Mesothelial cell of epicardium (in vitro differentiated cells): ENCODE measurements at places on chromosomes 1 and 21. TPM values are rescaled to one million over a fixed set of nuclear protein-coding genes. Genes with fewer than 3 reads are reported as not detected.
A peak's percentile ranks its signal among the peaks of the same experiment; 100 is the strongest.

DNA sequence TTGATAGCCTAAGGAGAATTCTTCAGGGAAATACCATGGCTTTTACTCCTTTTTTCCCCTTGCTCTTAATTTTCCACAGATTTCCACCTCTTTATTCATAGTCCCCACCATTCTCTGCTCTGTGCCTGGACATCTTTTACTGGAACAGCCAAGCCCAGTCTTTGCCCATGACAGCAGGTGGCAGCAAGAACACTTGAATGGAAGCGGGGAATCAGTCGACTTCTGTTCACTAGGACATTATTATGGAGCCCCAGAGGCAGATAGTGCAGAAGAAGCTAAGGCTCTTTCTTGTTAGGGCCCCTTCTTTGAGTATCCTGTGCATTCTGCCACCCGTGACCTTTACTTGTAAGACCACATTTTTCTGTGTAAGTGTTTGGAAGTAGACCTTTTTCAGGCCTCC, 6.3 kb downstream of the OR14I1 start:
- no peak for DNase-seq
- H3K4me1 ChIP-seq, result no peaks in the 10 kb centered on the region
- H3K27me3 ChIP-seq, result no peaks in the 10 kb centered on the region
- no peak overlapping the region for H3K4me3 ChIP-seq
- no peaks in the 10 kb centered on the region for H3K36me3 ChIP-seq

GRCh38 chr1:11174261-11174942, 14.8 kb upstream of the ANGPTL7 start:
- DNase-seq, result no peak
- peaks cover 16% of the 10 kb centered on the region for H3K4me1 ChIP-seq
- H3K27me3 ChIP-seq, result no peaks in the 10 kb centered on the region
- H3K27ac ChIP-seq, result no peak overlapping the region
- H3K4me3 ChIP-seq, result no peak overlapping the region

GRCh38 chr1:224594851-224595250, 21.3 kb upstream of the CNIH3 start:
- no peak for DNase-seq
- H3K4me3 ChIP-seq, result no peak overlapping the region
- H3K27ac ChIP-seq, result no peak overlapping the region
- H3K36me3 ChIP-seq, result peaks cover 2% of the 10 kb centered on the region
- H3K27me3 ChIP-seq, result no peaks in the 10 kb centered on the region

GRCh38 chr1:43549921-43550597, 19.4 kb downstream of the PTPRF start:
- H3K4me3 ChIP-seq, result peak overlapping the region; percentile 55
- DNase-seq, result peak; percentile 87
- peaks cover 11% of the 10 kb centered on the region for H3K36me3 ChIP-seq
- peaks cover 89% of the 10 kb centered on the region for H3K4me1 ChIP-seq
- H3K27me3 ChIP-seq, result no peaks in the 10 kb centered on the region
- peak overlapping the region; percentile 99 for H3K27ac ChIP-seq

DNA sequence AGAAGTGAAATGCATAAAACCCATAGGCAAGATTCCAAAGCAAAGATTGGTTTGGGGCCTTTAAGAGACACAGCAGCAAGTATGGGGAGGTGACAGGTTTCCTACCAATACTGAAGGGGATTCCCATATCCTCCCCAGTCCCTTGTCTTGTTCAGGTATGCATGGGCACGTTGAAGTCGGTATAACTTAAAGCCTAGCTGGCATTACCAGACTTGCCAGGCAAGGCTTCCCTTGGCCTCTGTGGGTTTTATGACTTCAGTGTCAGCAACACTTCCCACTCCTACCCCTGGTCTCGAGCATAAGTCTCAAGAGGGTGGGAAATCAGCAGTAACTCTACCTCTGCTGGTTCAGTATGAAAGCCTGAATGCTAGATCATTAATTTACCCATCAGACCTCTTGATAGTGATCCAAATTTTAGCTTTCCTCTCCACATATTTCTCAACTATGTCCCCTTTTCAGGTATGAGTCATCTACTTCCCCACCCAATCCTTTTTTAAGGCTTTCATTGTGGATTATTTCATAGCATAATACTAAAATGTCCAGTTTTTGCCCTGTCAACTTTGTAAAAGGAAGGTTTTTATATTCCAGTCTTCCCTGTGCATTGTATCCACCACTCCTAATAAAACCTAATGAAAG, 6.8 kb downstream of the CYP4X1 start:
- no peak overlapping the region for H3K4me3 ChIP-seq
- H3K36me3 ChIP-seq, result no peaks in the 10 kb centered on the region
- peaks cover 3% of the 10 kb centered on the region for H3K4me1 ChIP-seq
- peaks cover 70% of the 10 kb centered on the region for H3K27me3 ChIP-seq

GRCh38 chr1:152501704-152502103, 8.9 kb upstream of the LCE5A start:
- no peaks in the 10 kb centered on the region for H3K27me3 ChIP-seq
- no peak for DNase-seq
- H3K36me3 ChIP-seq, result peaks cover 3% of the 10 kb centered on the region

The PTPN22 gene
- total RNA-seq, result 0.11 TPM in 1 of 3 replicates, not detected in the others

The C1orf141 gene
- 0.22 to 0.23 TPM in 2 of 3 replicates, not detected in the other for total RNA-seq

The NASP gene
- 164 to 185 TPM (median 170 TPM) in 3 replicates for total RNA-seq

The OR2T33 gene
- not detected in 3 replicates for total RNA-seq

The KCNK2 gene
- total RNA-seq, result 5.8 to 7.4 TPM (median 6.5 TPM) in 3 replicates

The RNU1-2 gene
- total RNA-seq, result 3,774 to 3,945 TPM (median 3,937 TPM) in 3 replicates

The LCA5L gene
- 0.86 to 1.6 TPM (median 1.3 TPM) in 3 replicates for total RNA-seq
